ENCODE measurements at places on chromosomes 5 and 9.
A peak's percentile ranks its signal among the peaks of the same experiment; 100 is the strongest.

DNA sequence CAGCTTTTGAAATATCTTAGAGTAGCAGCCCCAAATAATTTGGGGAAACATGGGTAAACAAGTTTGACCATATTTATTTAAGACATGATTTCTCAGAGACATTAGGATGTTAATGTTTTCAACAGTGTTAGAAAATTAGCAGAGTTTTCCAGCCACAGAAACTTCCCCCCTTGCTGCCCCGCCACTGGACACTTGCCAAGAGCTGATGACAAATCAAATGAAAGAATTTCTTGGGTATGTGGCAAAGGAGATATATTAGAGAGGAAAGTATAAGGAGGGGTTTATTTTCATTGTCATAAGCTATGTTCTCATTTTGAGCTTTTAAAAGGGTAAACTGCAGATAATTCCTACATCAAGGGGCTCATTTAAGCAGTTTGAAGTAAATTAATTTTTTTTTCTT, 15.9 kb downstream of the GABRA1 start:
- DNase-seq, result no peak

GRCh38 chr9:95028853-95029219, 288.7 kb downstream of the FANCC start:
- no peak for DNase-seq

- no peak for DNase-seq
Observed at GRCh38 chr5:91283326-91283725, 99.8 kb downstream of the ARRDC3 start.

DNA sequence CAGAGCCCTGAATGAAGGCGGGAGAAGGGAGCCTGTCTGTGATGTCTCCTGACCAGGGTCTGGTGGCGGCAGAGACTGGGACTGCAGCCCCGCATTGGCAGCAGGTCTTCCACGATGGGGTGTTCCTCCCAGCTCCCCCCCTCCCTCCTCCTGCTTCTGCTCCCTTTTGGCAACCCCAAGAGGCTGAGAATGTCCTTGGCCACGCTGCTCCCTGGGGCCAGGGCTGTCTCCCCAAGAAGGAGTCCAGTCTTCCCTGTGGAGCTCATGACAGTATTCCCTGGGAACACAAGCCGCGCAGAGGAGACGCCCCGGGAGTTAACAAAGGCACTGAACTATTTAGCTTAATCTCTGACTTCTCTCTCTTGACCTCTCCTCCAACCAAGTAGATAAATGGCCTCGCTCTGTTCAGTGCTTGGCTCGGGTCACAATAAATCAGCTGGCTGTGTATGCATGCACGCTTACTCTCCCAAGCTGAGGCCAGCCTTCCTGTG, 84.0 kb upstream of the NEURL1B start:
- DNase-seq, result peak; percentile 85

GRCh38 chr5:9201761-9202160, 344.1 kb downstream of the SEMA5A start:
- DNase-seq, result no peak

- peak; percentile 26 for DNase-seq
Observed at GRCh38 chr5:147391781-147392180, 118.1 kb downstream of the DPYSL3 start.

DNA sequence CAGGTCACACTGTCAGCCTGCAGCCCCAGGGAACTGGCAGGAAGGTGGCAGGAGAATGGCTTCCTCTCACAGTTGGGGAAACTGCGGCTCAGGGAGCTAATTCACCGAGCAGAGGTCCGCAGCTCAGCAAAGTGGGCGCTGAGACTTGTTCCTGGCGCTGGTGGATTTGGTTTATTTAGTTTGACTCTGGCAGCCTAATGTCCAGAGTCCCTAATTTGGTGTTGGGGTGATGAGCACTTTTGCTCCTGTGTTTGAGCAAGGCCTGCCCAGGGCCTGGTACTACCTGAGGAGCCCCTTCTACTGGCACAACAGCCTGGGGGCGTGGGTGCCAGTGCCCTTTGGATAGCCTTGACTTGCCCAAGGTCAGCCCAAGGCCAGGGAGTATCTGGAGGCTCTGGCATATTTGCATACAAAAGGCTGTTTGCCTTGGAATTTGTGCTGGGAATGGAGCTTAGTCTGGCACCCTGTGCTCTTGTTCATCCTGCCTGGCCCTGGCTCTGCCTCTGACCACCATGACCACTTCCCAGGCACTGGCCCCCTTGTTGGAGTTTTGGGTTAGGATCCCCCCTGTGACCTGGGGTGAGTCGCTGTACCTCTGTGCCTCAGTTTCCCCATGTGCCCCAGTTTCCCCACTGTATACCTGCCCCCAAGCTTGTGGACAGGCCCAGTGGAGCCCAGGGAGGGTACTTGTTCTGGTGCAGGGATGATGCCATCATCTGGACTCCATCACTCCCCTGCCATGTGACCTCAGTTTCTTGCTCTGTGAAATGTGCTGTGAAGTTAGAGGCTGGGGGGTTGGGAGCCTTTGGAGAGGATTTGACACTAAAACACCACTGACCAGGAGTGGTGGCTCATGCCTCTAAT, 1.4 kb downstream of the SUSD3 start:
- no peak for DNase-seq

GRCh38 chr9:114776683-114777399, 29.0 kb downstream of the TNFSF15 start:
- DNase-seq, result no peak

GRCh38 chr5:133440467-133441115, 171.8 kb downstream of the FSTL4 start:
- DNase-seq, result no peak

DNA sequence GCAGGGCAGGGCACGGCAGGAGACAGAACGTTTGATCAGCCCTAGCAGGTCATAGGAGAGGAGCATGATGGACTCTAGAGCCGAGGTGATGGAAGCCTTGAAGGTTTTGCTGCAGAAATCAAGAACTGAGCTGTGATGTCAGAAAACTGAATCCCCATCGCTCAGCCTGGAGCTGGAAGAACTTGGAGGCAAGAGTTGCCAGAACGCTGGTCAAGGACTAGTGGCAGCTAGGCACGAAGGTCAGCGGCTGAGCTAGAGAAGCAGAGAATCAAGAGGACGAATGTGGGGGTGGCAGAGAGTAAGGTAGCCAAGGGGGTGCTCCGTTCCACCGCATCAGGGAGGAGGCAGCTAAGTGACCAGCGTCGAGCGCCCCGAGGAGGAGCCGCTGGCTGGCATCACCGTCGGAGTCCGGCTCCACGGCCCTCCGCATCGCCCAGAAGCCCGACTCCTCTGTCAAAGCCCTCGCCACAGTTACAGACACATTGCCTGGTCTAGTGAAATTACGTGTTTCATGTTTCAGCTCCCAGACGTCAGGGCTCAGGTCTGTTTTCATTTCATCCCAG, 1.2 kb upstream of the GALNT10 start:
- DNase-seq, result no peak

DNA sequence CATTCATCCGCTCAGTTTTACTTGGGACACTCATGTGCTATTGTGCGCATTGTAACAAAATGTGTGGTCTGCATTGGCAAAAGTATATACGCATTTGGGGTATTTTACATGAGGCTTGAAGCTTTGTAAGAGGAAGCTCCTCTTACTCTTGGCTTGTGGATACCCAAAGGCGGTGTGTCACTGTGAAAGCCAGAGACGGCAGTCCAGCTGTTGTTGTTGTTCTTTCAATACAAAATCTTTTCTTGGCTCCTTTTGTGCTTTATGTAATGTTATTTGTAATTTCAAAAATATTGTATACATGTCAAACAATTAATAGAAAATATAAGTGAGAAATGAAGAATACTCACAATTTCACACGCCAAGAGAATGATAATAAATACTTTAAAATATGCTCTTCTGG, 128.3 kb upstream of the MOCS2 start:
- no peak for DNase-seq

DNA sequence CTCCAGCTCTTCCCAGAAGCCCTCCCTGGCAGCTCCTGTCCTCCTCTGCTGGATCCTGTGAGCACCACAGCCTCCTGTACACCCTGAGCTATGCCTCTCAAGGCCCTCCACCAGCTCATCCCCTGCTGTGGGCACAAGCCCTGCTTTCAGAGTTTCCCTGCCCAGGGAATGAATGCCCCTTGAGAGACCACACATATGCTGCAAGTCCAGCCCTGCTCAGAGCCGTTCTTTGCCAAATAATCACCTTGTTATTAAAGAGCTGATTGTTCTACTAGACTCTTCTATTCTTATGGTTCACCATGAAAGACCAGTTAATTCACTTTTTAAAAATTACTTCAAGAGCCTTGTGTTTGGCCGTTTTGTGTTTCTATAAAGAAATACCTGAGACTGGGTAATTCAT, 121.5 kb downstream of the MVB12B start:
- DNase-seq, result no peak

GRCh38 chr5:57069115-57069835, 104.6 kb upstream of the GPBP1 start:
- DNase-seq, result no peak

DNA sequence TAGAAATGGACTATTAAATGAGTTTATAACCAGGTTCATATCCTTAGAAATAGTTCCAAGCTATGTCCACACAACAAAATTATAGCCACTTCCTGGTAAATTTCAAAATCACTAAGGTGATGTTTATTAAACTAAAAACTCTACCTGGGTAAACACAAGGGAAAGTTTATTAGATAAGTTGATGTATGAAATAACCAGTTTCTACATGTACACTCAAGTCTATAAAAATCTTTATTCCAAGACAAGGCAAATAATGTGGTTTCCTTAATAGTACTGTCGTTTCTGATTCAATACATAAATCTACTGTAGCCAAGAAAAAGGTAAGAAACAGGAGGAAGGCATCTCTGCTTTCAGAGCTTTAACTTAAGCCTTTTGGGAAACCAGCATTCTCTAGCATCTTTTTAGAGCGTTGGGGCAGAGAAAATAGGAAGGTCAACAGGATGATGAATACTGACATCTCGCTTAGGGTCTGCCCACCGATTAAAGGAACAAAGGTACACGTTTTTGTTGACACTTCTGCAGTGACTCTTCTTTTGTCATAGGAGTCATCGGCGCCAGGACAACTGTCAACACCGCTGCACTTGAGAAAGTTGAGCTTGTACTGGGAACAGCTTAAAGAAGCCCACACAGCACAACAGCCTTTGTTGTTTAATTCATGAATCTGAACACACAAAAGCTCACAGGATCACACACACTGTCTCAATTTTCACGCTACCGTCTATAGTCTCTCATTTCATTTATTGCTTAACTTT, 513.6 kb downstream of the SLCO4C1 start:
- DNase-seq, result no peak

DNA sequence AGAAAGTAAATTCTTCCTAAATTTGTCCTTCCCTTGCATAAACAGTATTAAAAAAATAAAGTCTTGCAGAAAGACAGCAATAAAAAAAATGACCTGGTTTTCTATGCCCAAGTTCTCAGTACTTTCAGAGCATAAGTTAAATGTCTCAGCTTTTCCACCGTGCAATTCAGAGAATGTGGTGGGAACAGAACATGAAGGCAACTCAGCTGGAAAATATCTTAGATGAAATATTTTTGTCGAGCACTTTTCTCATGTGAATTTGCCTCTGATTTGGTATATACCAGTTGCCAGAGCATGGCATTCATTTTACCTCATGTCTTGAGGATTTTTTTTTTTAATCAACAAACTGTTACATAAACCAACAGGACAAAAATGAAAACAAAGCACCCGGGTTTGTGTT, 176.1 kb downstream of the CETN3 start:
- no peak for DNase-seq

DNA sequence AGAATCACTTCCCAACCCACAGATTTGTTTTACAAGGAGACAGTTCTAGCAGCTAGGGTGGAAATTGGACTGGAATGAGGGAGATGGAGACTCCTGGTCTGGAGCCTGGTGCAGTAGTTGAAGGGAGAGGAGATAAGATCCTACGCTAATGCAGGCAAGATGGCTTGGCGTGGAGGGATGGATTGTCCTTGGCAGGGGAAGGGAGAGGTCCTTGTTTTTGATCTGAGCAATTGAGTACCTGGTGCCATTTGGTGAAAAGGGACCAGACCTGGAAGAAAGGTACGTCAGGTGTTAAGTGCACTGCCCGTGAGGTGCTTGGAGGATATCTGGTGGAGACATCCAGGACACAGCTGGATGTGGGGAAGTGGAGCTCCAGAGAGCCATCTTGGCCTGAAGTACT, 35.7 kb downstream of the ANGPTL2 start:
- no peak for DNase-seq

DNA sequence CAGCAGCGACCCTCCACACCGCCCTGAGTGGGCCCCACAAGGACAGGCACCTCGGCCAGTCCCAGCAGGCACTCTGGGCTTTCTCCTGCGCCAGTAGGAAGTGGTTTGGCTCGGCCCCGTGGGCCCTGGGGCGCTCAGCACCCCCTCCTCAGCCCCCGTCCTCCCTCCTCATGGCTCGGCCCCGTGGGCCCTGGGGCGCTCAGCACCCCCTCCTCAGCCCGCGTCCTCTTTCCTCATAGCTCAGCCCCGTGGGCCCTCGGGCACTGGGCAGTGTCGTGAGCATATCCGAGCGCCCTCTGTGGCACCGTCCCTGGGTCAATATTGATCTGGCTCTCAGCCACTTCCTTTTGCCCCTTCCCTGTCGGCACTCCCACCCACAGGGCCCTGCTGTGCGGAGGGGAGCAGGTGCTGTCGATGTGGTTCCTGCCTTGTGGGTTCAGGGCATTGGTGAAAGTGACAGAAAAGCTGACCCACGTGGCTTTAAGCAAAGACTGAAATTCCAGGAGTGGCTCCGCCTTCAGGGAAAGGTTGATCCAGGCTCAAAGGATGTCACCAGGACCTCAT, 5.5 kb upstream of the SCGB3A1 start:
- DNase-seq, result peak; percentile 29

- DNase-seq, result no peak
Observed at GRCh38 chr5:1285883-1286291, 9.0 kb downstream of the TERT start.

GRCh38 chr5:78496373-78496772, 136.0 kb downstream of the SCAMP1 start:
- no peak for DNase-seq

- no peak for DNase-seq
Observed at GRCh38 chr9:137486545-137487453, 27.7 kb upstream of the NSMF start.

DNA sequence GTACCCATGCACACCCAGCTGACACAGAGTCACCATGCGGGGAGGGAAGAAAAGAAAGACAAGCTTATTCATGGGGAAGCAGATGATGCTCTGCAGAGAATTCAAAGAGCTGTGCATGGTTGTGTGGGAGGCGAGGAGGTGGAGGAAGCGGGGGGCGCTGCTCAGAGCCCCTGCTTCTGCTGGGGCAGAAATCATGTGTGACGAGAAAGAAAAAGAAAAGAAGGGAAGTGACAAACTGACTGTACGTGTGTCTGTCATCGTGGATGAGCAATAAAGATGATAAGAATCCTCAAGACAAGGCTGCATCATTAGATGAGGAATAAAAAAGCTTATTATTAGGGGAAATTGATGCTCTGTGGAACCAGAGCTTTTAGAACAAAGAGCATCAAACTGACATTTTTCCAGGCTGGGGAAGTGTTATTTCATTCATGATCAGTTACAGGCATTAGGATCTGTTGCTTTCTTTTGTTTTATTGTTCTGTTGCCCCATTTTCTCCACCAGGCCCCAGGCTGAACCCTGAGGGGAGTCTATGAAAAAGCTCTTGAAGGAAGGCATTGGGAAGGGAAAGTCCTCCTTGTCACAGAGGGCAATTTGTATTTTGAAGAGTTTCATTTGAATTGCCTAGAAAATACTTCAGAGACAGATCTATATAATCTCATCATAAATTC, 20.3 kb upstream of the SH3RF2 start:
- DNase-seq, result no peak

GRCh38 chr5:179486596-179487051, 63.7 kb upstream of the RUFY1 start:
- peak; percentile 40 for DNase-seq

- DNase-seq, result no peak
Observed at GRCh38 chr9:69877852-69878514, 57.4 kb downstream of the CFAP95 start.

GRCh38 chr9:125240649-125240999, 519 bp downstream of the HSPA5 start:
- no peak for DNase-seq

- DNase-seq, result peak; percentile 57
Observed at GRCh38 chr9:92141144-92142129, 26.2 kb upstream of the SPTLC1 start.

Data from lung (tissue), 17 donors.